ENCODE measurements at places on chromosomes 3 and 15.

GRCh38 chr3:127753898-127754410 is 68.4 kb downstream of the MGLL start:
- H3K27ac ChIP-seq = no peak overlapping the region
- no peaks in the 10 kb centered on the region for H3K36me3 ChIP-seq
- H3K4me1 ChIP-seq = peaks cover 10% of the 10 kb centered on the region
- DNase-seq = no peak
- H3K4me3 ChIP-seq = no peak overlapping the region

DNA sequence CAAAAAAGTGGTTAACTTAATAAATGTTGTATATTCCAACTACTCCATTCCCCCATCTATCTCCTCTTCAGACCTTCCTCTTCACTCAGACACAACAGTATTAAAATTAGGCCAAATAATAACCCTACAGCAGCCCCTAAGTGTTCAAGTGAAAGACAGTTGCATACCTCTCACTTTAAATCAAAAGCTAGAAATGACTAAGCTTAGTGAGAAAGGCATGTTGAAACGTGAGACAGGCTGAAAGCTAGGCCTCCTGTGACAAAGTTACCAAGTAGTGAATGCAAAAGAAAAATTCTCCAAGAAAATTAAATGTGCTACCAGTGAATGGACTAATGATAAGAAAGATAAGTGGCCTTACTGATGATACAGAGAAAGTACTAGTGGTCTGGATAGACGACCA is 71.7 kb downstream of the ANKRD28 start:
- H3K27ac ChIP-seq = no peak overlapping the region
- no peak for DNase-seq
- no peak overlapping the region for H3K4me3 ChIP-seq
- H3K27me3 ChIP-seq = no peaks in the 10 kb centered on the region

DNA sequence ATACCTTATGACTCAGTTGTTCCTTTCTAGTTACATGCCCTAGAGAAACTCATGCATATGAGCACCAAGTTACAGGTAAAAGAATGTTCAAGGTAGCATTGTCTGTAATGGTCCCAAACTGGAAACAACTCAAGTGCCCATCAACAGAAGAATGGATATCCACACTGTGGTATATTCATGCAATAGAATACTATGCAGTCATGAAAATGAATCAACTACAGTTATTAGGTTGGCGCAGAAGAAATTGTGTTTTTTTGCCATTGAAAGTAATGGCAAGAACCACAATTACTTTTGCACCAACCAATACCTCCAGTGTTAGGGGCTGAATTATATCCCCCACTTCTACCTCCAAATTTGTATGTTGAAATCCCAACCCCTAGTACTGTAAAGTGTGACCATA is 9.7 kb upstream of the RNU6-1 start:
- no peaks in the 10 kb centered on the region for H3K36me3 ChIP-seq
- no peak overlapping the region for H3K27ac ChIP-seq
- H3K4me1 ChIP-seq = no peaks in the 10 kb centered on the region
- H3K27me3 ChIP-seq = no peaks in the 10 kb centered on the region
- H3K4me3 ChIP-seq = no peak overlapping the region
- DNase-seq = no peak

GRCh38 chr3:10187944-10188343 is 23.2 kb downstream of the IRAK2 start:
- no peak overlapping the region for H3K4me3 ChIP-seq
- no peak for DNase-seq
- peak overlapping the region; percentile 30 for H3K27ac ChIP-seq

GRCh38 chr3:30170681-30171438 is 435.5 kb upstream of the TGFBR2 start:
- DNase-seq = no peak
- H3K27me3 ChIP-seq = no peaks in the 10 kb centered on the region
- no peaks in the 10 kb centered on the region for H3K36me3 ChIP-seq
- no peak overlapping the region for H3K27ac ChIP-seq
- H3K4me1 ChIP-seq = no peaks in the 10 kb centered on the region

GRCh38 chr3:56303487-56303886 is 164.8 kb downstream of the ERC2 start:
- no peak for DNase-seq
- H3K27ac ChIP-seq = no peak overlapping the region
- no peaks in the 10 kb centered on the region for H3K4me1 ChIP-seq
- no peaks in the 10 kb centered on the region for H3K36me3 ChIP-seq
- H3K4me3 ChIP-seq = no peak overlapping the region

DNA sequence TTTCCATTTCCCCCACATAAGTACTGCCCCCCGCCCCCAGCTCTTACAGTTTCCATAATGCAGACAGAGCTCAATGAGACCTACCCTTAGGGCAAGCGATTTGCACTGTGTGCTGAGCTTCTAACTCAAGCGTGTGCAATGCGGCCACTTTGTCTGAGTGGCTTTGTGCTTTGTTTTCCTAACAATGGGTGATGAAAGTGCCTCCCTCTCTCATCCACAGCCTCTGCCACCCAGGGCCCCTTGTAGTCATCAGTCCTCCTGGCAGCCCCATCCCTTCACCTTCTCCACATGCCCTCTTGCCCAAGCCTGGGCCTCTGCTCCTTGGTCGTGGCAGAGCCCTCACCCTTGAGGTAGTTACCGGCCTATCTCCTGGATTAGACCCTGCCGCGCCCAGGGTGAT is 17.2 kb downstream of the DAPK2 start:
- H3K27ac ChIP-seq = no peak overlapping the region
- H3K36me3 ChIP-seq = no peaks in the 10 kb centered on the region
- H3K27me3 ChIP-seq = no peaks in the 10 kb centered on the region

DNA sequence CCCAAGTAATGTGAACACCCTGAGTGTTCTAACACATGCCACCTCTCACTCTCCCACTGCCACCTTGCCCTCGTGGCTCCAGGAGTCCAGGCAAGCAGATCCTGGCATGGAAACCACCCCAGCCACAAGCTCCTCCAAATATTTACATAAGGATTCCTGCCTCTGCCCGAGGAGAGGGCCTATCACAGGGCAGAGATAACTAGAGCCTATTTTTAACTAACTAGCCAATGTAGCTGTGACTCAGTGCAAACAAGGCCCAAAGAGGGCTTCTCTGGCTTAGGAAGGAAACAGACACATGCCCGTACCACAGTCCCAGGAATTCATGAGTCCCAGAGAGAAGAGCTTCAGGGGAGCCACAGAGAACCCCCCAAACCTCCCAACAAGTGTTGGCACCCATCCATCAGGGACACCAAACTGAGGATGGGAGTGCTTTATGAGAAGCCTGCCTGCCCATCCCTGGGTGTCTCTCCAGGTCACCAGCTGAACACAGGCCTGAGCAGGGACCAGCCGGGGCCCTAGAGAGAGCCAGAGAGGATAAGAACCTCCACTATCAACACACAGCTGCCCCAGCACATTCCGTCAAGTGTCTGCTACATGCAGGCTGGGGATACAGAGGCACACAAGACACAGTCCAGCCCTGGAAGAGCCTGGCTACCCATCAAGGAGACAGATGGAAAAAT is 9.2 kb downstream of the FYCO1 start:
- H3K4me3 ChIP-seq = no peak overlapping the region
- no peak overlapping the region for H3K27ac ChIP-seq
- peaks cover 52% of the 10 kb centered on the region for H3K4me1 ChIP-seq
- DNase-seq = no peak
- H3K36me3 ChIP-seq = peaks cover 38% of the 10 kb centered on the region

DNA sequence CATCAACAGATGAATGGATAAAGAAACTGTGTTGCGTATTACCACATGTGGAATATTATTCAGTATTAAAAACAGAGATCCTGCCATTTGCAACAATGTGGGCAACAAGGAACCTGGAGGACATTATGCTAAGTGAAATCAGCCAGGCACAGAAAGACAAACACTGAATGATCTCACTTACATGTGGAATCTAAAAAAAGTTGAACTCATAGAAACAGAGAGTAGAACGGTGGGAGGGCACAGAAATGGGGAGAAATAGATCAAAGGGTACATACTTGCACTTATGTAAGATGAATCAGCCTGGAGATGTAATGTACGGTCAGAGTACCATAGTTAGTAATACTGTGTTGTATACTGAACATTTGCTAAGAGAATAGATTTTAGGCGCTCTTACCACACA is 29.8 kb upstream of the MUC13 start:
- no peak for DNase-seq
- no peaks in the 10 kb centered on the region for H3K4me1 ChIP-seq
- H3K36me3 ChIP-seq = peaks cover 7% of the 10 kb centered on the region
- no peak overlapping the region for H3K27ac ChIP-seq
- H3K27me3 ChIP-seq = no peaks in the 10 kb centered on the region

GRCh38 chr3:60582288-60582687 is 669.0 kb downstream of the FHIT start:
- H3K4me1 ChIP-seq = no peaks in the 10 kb centered on the region
- no peak overlapping the region for H3K4me3 ChIP-seq
- H3K27ac ChIP-seq = no peak overlapping the region
- H3K27me3 ChIP-seq = no peaks in the 10 kb centered on the region

- no peaks in the 10 kb centered on the region for H3K36me3 ChIP-seq
- H3K4me1 ChIP-seq = no peaks in the 10 kb centered on the region
- H3K27ac ChIP-seq = no peak overlapping the region
- DNase-seq = no peak
- H3K4me3 ChIP-seq = no peak overlapping the region
- peaks cover 10% of the 10 kb centered on the region for H3K27me3 ChIP-seq
Observed at GRCh38 chr15:45555934-45556608, 31.1 kb upstream of the BLOC1S6 start.

- no peaks in the 10 kb centered on the region for H3K27me3 ChIP-seq
- H3K4me3 ChIP-seq = no peak overlapping the region
- DNase-seq = no peak
- no peak overlapping the region for H3K27ac ChIP-seq
- no peaks in the 10 kb centered on the region for H3K36me3 ChIP-seq
Observed at GRCh38 chr3:106399761-106400160, 530.9 kb upstream of the CBLB start.

- H3K36me3 ChIP-seq = peaks cover 26% of the 10 kb centered on the region
- H3K27me3 ChIP-seq = no peaks in the 10 kb centered on the region
- H3K27ac ChIP-seq = no peak overlapping the region
- no peak overlapping the region for H3K4me3 ChIP-seq
- no peaks in the 10 kb centered on the region for H3K4me1 ChIP-seq
Observed at GRCh38 chr3:142209655-142210054, 15.7 kb downstream of the GK5 start.
